KBM-7 (cell line): ENCODE measurements at places on chromosomes 3 and 15.
A peak's percentile ranks its signal among the peaks of the same experiment; 100 is the strongest.

- DNase-seq = no peak
These were observed 9.2 kb upstream of the SIN3A start for GRCh38 chr15:75460646-75461045.

- no peak for DNase-seq
These were observed 276.6 kb downstream of the UBE2E2 start for GRCh38 chr3:23479615-23480328.

- DNase-seq = no peak
These were observed 211.5 kb downstream of the NFKBIZ start for GRCh38 chr3:102060814-102061213.

GRCh38 chr15:75725006-75725718, 12.5 kb upstream of the CSPG4 start:
- DNase-seq = no peak

- DNase-seq = no peak
These were observed 85.3 kb downstream of the MEIS2 start for GRCh38 chr15:37015035-37015434.

GRCh38 chr3:142947352-142947751, 16.1 kb downstream of the PAQR9 start:
- DNase-seq = no peak

DNA sequence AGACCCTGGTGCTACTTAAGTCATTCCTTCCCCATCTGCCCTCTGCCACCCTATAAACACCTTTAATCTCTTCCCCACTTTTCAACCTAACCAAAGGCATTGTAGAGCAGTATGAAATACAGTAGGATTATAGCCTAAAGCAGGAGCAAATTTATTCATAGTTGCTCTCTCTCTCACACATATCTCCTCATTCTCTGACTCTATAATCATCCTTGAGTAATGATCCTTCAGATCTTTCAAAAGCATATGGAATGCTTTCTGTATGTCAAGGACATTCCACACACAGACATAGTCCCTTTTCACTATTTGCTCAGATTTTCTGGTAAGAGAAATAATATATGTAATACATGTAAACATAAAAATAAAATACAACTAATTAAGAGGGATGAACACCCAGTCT, 54.1 kb downstream of the TRPC1 start:
- no peak for DNase-seq

GRCh38 chr3:41418961-41419691, 219.8 kb downstream of the CTNNB1 start:
- peak; percentile 35 for DNase-seq

GRCh38 chr3:53616321-53616720, 121.9 kb downstream of the CACNA1D start:
- DNase-seq = peak; percentile 61

- DNase-seq = no peak
These were observed 49.6 kb downstream of the WDR72 start for GRCh38 chr15:53709821-53710220.

DNA sequence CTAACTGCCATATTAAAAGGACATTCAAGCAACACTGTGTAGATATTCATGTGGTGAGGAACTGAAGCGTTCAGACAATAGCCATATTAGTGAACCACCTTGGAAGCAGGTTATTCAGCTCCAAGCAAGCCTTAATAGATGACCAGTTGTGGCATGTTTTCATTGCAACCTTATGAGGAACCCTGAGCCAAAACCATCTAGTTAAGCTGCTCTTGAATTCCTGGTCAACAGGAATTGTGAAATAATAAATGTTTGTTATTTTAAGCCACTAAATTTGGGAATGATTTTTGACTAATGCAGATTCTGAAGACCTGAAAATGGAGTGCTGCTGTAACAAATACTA, 73.0 kb downstream of the SPRED1 start:
- DNase-seq = no peak

DNA sequence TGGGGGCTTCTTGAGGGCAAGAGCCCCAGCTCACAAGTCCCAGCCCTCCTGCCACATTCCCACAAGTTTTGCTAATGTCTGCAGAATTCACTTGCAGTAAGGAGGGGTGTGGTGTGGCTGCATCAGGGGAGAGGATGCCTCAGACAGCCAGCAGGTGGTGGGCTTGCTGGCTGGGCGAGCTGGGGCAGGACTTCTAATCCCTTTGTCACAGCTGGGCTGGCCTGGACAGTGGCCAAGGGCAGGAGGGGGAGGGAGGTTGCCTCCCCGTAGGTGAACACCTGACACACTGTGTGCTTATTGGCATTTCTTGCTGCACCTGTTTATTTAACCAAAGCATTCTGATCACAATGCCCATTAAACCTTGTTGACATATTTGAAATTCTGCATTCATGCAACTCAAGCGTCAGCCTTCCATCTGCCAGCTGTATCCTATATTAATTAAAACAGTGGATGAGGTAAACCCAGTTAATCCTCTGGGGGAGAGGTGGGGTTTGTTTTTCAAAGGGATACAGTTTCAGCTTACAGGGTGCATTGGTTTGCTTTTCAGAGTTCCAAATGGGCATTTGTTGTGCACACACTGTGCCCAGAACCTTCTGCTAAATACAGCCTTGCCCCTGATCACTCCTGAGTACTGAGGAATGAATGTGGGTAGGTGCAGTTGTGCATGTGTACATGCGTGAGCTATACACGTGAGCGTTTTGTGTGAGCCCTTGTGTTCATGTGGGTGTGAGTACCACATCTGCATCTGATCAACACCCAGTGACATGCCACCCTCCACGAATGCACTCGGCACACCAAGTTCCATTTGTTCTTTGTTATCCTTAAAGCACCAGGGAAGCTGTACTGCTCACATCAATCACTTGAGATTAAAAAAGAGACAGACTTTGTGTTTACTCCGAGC, 268.7 kb downstream of the XXYLT1 start:
- peak; percentile 81 for DNase-seq

DNA sequence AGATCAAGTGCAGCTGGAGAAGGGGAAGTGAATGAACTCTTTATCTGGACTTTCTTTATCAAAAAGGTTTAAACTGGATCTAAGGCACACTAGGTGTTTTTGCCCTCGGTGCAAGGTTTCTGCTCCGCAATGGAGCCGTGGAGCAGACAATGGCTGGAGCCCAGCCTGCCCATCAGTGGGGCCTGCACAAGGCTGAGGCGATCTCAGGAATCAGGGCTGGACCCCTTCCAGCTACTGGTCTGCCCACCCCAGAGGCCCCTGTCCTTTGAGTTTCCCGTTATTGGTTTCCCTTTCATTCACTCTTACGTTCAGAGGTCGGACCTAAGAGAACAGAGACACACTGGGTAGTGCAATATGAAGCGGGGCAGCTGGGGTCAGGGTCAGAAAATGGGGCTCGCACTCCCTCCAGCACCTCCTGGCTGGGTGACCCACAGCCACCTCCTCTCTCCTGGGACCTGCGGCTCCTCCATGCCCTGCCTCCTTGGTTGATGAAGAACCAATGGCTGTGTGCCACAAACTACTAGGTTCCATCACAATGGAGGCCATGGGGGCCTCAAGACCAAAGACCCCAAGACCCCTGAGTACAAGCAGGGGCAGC, 164.6 kb downstream of the CHSY1 start:
- DNase-seq = peak; percentile 42

DNA sequence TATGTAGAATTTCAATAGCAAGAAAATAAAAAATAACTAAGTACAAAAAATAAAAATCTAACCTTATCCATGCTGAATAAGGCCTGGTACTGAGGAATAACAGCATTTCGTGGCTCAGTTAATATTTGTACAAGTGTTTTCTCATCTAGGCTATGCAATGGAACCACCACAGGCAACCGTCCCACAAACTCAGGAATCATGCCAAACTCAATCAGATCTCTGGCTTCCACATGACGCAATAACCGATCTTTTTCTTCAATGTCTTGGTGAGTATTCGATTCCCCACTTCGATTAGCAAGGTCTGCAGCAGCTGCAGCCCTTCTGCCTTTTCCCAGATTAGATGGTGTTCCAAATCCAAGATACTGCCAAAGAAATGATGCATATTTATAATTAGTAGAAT, 21.1 kb upstream of the PDCD7 start:
- DNase-seq = no peak

GRCh38 chr3:149634573-149634972, 23.3 kb downstream of the WWTR1 start:
- DNase-seq = no peak

DNA sequence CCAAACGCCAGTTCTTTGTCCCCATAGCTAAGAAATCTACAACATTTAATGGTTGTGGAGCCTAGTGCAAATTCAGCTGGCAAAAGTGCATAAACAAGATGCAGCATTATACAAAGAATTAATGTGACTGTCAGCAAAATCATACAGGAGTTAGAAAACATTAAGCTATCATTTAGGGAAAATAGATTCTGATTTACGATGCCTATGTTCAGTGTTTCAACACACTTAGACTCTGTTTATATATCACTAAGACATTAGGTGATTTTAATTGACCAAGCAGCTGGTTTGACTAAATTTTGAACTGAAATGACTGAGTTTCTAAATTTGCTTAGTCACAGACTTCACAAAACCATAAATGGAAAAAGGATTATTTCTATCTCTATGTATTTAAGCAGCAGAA, 1076.8 kb downstream of the TBL1XR1 start:
- DNase-seq = no peak

DNA sequence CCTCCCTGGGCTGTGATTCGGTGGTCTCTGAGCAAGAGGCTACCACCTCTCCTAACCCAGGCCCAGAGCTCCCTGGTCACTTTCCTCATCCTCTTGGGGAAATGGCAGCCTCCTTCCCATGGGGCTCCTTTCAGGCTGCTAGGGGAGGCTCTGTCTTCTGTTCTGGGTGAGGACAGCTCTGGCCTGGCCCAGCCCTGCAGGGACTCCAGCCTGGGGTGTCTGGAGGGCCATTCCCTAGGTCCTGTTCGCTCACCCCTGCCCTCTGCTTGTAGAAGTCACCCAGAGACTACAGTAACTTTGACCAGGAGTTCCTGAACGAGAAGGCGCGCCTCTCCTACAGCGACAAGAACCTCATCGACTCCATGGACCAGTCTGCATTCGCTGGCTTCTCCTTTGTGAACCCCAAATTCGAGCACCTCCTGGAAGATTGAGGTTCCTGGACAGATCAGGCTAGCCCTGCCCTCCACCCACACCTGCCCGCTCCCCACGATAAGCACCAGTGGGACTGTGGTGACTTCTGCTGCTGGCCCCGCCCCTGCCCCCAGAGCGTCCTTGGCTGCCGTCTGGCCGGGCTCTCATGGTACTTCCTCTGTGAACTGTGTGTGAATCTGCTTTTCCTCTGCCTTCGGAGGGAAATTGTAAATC, 30.9 kb downstream of the PRKCD start:
- no peak for DNase-seq

GRCh38 chr3:82133070-82133606, 371.7 kb upstream of the GBE1 start:
- DNase-seq = peak; percentile 62

- no peak for DNase-seq
These were observed 24.1 kb downstream of the POPDC2 start for GRCh38 chr3:119636249-119636648.

- no peak for DNase-seq
These were observed 201.2 kb upstream of the NSMCE3 start for GRCh38 chr15:29470794-29471193.

DNA sequence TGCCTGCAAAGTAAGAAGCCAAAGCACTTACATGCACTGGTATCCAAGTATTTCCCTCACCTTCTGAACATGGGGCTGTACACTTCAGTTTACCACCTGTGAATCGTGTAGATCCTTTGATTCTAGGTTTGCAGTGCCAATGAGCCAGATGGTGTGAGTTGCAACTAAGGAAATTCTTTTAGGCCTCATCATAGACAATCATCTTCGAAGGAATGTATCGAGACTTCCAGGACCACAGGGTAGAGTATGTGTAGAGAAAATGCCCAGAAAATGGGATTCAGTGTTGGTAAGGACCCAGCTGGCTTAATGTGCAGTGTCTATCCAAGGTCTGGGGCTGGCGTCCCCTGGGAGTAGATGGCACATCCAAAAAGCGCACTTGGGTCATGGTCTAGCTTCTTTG, 323.2 kb upstream of the TPM1 start:
- no peak for DNase-seq

- no peak for DNase-seq
These were observed 65.9 kb downstream of the HACD2 start for GRCh38 chr3:123518892-123519485.

DNA sequence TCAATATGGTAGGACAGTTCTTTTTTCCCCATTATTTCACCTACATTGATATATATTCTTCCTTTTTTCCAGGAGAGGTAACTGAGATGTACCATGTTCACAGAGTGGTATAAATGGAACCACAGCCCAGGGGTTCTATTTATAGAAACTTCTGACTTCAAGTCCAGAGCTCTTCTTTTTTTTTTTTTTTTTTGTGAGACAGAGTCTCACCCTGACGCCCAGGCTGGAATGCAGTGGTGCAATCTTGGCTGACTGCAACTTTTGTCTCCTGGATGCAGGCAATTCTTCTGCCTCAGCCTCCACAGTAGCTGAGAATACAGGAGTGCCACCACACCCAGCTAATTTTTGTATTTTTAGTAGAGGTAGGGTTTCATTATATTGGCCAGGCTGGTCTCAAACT, 267.1 kb upstream of the TPRG1 start:
- no peak for DNase-seq

DNA sequence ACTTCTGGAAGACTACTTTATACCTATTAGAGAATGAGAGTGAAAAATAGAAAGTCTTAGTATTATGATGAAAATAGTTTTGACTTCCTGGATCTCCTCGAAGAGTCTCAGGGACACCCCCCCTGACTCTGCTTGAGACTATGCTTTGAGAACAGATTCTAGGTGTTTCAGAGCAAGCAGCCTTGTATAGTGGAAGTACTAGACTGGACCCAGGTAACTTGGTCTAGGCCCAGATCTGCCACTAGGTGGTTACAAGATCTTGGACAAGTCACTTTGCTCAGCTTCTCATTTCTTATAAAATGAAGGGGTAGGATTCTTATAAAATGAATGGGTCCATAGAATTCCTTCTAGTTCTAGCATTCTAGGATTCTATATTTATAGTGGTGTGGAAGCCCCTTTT, 9.1 kb downstream of the ABHD5 start:
- DNase-seq = peak; percentile 21

GRCh38 chr3:108122276-108122675, 31.4 kb upstream of the CD47 start:
- DNase-seq = no peak

DNA sequence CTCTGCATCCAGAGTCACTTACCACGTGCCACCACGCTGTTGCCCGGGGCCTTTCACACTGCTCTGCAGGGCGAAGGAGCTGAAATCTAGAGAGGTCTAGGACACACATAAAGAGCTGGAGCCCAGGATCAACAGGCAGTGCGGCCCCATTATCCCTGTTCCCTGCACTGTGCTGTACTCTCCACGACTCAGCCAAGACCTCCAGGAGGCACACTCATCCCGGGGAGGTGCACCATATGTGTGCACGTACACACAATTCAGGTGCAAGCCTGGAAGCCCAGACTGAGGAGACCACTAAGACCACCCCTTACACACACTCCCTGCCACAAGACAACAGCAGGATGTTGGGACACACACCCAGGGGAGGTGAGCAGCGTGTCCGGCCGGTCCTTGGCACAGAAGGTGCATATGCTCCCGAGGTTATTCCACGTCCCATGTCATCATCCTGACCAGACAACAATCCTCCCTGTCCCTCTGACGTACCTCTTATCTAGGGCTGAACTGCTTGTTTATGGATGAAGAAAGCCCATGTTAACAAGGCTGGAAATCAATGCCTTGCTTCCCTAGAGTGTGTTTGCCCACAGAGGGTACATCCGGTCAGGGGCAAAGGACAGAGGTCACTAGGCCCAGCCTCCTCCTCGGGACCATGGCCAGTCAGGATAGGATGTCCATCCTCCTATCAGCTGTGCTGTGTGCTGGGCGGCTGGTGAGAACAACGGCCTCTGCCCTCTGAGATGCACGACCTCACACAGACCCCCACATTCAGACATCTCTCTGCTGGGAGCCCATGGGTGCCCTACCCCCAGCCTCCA, 16.1 kb downstream of the KLF15 start:
- no peak for DNase-seq

- DNase-seq = no peak
These were observed 73.5 kb downstream of the ATP1B3 start for GRCh38 chr3:141949972-141950371.
